HTR-8/SVneo (cell line): ENCODE measurements at places on chromosomes 5 and 9.

DNA sequence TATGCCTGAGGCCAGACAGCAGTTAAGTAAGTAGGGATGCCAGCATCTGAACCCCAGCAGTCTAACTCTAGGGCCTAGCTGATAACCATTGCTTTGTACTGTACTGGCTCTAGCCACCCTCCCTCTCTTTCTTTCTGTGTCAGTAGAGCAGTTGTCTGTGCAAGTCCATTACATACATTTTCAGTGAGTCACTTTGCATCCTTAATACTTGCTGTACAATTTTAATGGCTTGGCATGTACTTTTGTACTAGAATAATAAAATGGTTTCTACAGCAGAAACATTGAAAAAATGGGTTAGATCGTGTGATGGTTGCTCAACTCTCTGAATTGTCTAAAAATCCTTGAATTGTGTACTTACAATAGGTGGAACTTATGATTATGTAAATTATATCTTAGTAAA lies 1.5 kb upstream of the TTC39B start:
- no peak for DNase-seq

- no peak for DNase-seq
Measured at GRCh38 chr5:78557601-78558000, 91.0 kb downstream of the LHFPL2 start.

DNA sequence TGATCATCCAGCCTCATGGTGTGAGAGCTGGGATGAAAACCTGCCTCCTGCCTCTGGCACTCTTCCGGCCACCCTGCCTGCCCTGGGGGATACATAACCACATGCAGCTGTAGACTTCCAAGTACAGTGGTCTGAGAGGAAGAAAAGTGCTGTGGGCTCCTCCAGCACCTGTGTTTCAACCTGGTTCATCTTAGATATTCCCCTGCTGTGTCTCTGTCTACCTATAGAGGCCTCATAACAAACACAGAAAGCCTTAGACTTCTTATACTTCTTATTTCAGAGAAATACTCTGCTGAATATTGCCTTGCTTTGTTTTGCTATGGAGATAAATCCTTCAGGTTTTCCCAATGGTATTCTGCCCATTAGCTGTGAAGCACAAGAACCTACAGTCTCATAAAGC lies 19.6 kb upstream of the TNFAIP8 start:
- no peak for DNase-seq

GRCh38 chr5:176167800-176168199 lies 70.4 kb upstream of the SIMC1 start:
- no peak for DNase-seq

DNA sequence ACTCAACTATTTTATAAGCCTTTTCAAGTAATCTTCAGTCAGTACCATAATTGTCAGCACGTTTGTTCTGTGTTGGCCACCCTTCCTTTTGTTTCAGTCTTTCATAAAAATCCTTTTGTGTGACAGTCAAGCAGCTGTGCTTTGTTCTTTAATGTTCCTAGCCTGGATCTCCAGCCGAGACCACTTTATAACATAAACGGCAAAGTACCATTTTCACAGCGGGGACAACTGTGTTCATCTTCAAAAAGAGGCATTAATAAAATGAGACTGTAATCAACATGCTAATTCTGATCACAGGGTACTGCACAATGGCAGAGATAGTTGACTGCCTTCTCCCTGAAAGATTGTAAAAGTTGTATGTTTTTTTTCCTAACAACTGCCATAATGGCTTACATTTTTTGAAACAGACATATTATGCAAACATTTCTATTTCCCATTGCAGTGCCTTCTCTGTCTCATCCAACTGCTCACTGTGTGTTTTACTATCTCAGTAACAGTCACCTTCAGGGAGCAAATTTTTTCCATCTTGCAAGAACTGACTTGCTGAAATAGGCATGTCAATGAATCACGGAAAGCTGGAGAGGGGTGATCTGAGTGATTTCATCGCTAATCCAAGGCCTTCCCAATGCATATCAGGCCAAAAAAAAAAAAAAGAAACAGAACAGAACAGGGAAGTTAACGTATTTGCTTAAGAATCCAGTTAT lies 828.5 kb upstream of the DMAC1 start:
- DNase-seq, result no peak

GRCh38 chr5:135008981-135009735 lies 24.9 kb downstream of the PITX1 start:
- no peak for DNase-seq
